ENCODE measurements at places on chromosomes 3 and 15. TPM values are rescaled to one million over a fixed set of nuclear protein-coding genes. Genes with fewer than 3 reads are reported as not detected.

- no peak for DNase-seq
These were observed 53.8 kb downstream of the CCR1 start for GRCh38 chr3:46154311-46154710.

DNA sequence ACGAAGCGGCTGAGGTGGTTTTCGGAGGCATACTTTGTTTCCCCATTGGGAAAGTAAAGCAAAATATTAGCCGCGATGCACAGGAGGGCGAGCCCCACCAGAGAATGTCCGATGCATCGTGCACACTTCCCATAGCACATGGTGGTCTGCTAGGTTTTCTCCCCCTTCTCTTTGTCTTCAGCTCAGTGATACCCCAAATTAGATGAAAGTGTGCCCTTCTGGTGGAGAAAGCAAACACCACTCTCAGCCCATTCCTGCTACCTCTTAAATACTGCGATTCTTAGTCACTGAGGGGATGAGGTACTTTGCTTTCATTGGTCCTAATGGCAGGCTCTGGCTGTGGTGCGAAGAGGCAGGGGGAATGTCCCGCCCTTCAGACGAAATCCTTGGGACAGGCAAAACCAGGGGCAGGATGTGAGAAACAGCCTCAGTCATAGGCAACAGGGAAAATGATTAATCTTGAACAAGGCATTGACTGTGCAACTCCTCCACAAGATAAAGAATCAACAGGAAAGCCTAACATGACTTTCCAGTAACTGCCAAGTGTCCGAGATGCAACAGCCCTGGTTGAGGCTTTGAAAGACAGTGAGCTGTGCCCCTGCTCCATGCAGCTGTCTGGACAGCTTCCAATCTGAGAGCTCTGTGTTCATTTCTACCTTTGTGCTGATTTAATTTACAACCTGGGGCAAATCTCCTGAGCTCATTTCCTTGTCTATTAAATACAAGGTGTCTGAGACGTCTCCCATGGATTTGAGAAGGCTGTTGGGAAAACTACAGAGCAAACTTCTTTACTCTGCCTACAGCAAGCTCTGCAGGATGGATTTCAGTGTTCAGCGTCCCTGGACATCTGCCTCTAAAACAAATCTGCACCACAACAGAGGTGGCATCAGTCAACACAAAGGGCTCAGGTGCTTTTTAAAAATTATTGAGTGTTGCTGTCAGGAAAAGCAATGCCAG is at the start of gene TM4SF1:
TSS of gene TM4SF1 (minus strand) at position 242 of the 957 bp plus-strand sequence. CDS start at position 140, 102 bp downstream.
- DNase-seq, result no peak

DNA sequence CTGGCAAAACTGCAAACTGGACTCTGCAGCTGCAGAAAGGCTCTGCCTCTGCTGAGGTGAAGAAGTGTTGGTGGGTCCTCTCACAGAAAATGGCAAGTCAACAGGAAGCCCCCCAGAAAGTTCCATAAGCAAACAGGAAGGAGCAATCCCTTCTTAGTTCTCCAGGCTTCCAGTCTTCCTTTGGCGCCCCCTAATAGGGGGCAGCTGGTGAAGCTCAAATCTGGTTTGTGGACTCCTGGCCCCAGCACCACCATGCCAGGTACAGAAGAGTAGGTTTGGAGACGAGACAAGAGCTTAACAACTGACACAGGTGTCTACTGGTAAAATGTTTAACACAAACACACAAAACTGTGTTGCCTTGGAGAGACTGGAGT is 35.5 kb downstream of the LEO1 start:
- no peak for DNase-seq

GRCh38 chr3:65975032-65975431 is 63.7 kb downstream of the MAGI1 start:
- no peak for DNase-seq

The KLHL40 gene
- total RNA-seq, result not detected

The GBE1 gene
- total RNA-seq, result 13.8 TPM

DNA sequence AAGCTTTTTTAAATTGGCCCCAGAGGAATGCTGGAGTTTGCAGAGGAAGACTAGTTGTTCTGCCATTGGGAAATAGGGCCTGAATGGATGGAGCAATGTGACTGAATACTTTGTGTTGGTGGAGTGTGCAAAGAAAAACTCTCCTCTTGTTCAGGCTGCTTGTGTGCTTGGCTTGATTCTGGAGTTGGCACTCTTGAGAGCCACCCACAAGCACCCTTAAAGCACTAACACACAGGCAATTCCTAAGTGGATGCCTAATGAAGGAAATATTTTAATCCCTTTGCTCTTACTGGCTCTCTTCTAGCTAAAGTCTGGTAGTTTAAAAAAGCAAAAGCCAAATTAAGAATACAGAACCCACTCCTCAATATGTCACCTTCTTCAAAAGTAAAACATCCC is 304.4 kb upstream of the C2CD4B start:
- DNase-seq, result no peak

DNA sequence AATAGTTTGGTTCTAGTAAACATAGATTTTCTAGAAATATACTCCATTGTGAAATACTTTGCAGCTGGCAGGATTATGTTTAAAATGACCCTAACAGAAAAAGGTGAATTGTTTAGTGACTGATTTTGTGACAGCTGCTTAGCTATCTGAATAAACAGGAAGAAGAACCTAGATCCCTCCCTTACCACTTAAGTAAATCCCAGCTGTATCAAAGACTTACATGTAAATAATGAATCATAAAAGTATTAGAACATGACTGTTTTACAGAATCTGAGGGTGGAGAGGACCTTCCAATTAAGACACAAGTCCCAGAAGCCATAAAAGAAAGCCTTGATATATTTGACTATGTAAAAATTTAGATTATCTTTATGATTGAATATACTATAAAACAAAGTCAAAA is 15.9 kb downstream of the SLC49A4 start:
- no peak for DNase-seq

GRCh38 chr3:169232863-169233262 is 430.6 kb downstream of the MECOM start:
- no peak for DNase-seq

DNA sequence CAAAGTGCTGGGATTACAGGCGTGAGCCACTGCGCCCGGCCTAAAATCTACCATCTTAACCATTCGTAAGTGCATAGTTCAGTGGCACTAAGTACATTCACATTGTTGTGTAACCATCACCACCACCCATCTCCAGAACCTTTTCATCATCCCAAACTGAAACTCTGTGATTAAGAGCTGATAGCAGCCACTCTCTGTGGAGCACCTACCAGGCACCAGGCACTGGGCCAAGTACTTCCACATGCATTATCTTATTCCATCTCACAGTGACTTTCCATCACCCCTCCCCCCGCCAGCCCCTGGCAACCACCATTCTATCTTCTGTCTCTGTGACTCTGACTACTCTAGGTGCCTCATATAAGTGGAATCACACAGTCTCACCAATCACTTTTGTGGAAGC is 2.3 kb upstream of the INSYN1 start:
- no peak for DNase-seq

DNA sequence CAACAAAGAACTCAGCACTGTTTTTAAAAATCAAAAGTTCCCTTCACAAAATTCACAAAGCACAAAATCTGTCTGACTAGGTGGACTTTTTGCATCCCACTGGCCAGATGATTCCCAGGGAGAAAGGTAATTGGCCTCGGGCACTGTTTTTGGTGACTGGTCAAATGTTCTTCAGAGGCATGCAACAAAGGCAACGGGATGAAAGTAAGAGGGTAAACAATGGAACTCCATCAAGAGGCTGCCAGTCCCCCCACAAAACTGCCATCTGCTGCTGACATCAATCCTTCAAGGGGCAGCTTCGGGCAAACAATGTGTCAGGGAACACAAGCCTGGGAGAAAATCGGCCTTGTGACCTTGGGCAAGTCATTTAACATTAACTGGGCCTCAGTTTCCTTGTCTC is 3.3 kb downstream of the SRGAP3 start:
- no peak for DNase-seq

The SLC9C1 gene
- total RNA-seq, result not detected

The REC114 gene
- total RNA-seq, result 0.20 TPM

GRCh38 chr3:71392251-71392650 is 191.3 kb downstream of the FOXP1 start:
- no peak for DNase-seq

- DNase-seq, result no peak
These were observed 75.3 kb downstream of the P2RY1 start for GRCh38 chr3:152910211-152910610.

Data from K562 (cell line).